Stimulated activated CD4-positive, alpha-beta T cell treated with anti-CD3 and anti-CD28 coated beads, Interleukin-1b, Interleukin-23, amount 100 ng/mL, for 1 hour (primary cell): ENCODE measurements at places on chromosomes 6 and 20.

GRCh38 chr6:24445704-24446103 is 43.0 kb downstream of the MRS2 start:
- no peak for DNase-seq

- DNase-seq = no peak
Observed at GRCh38 chr6:2639896-2640295, 110.8 kb downstream of the MYLK4 start.

GRCh38 chr6:44052419-44053023 is 74.7 kb downstream of the MRPL14 start:
- DNase-seq = no peak

GRCh38 chr6:149464411-149464810 is 20.4 kb downstream of the ZC3H12D start:
- DNase-seq = no peak

DNA sequence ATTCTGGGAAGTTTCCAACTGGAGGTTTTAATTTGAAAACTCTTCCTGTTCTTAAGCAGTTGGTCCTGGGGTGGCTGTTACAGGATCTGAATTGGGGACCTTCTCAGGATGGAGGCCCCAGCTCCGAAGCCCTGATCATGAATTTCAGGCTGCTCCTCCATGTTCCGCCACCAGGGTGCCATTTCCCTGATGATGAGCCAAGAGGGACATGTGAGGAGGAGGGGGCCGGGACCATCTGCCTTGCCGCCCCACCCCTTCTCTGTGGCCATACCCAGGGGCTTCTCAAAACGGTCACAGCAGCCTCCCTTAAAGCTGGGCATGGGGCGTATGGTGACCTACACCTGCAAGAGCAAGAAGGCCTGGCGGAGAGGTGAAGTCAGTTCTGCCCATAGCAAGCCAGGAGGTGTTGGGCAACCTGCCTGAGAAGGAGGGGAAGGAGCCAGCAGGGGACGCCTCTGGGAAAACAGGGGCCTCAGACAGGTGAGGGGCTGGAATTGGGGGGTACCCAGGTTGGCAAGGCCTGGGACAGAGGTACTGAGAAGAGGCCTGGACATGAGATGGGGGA is 3.6 kb upstream of the BAK1 start:
- DNase-seq = no peak

DNA sequence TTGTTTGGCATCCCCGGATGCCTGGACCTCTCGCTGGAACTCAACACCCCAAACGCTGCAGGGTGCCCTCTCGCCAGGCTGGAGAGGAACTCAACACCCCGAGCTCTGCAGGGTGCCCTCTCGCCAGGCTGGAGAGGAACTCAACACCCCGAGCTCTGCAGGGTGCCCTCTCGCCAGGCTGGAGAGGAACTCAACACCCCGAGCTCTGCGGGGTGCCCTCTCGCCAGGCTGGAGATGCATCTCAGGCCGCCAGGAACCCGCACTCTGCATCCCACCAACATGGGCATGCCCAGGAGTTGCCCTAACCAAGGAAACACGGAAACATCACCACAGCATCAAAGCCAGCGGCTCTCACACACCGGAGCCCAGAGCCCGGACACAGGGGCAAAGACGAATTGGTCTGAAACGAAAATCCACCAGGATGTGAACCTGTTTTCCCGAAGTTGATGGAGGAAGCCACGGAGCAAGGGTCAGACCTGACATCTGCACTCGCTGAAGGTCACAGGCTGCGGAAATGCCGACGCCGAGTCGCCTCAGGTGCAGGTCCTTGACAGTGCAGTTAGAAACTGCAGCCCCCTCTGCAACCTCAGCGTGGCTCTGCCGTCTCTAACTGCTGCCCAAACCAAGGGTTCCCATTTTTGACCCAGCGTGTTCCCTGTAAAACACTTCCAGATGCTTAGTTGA is 37.5 kb downstream of the DLL1 start:
- no peak for DNase-seq

DNA sequence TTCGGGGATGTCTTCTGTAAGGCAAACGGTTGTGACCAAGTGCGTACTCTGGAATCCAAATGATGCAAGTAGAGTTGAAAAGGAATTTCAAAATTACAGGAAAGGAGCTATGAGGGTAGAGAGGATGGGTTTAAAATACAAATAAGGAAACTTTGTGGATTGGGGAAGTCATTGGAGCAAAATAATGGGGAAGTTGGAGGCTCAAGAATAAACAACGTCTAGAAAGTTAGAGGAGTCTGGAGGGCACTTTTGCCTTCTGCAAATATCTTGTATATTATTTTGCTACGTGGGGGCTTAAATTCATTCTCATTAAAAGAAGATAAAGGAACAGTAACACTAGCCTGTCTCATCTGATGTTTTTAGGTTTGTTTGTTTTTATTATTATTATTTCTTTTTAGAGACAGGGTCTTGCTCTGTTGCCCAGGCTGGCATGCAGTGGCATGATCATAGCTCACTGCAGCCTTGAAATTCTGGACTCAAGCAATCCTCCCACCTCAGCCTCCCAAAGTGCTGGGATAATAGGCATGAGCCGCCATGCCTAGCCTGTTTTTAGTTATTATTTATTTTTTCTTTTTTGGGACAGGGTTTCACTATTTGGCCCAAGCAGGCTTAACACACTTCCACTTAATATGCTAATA is 55.0 kb upstream of the TNFAIP3 start:
- no peak for DNase-seq

DNA sequence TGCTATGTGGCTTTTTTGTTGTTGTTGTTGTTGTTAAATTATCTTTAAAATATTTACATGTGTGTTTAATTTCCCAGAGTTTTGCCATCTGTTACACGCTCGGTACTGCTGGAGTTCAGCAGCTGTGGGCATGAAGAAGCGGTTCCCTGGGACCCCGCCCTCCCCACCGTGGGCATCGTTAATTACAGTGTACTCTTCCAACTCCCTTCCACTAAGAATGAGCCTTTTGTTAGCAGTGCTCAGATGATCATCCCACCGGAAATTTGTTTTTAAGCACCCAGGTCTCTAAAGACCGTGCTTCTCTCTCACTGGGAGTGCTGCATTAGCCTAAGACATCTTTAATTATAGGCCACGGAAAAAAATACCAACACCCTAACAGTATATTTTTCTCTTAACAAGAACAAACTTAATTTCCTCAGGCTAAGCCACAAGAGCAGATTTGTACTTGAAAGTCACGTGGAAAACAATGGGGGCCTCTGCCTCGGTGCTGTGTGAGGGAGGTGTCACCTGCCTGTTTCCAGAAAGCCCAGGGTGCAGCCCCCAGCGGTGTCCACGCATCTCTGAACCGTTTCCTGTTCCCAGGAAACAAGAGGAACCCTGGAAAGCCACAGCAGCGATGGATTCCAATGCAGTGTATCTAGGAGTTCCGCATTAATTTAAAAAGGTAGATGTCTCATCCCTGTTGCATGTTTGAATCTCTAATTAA is 113.3 kb upstream of the FRMD1 start:
- DNase-seq = no peak

- DNase-seq = no peak
Observed at GRCh38 chr6:37289931-37290330, 32.0 kb upstream of the TMEM217 start.

- DNase-seq = no peak
Observed at GRCh38 chr6:139764498-139764986, 390.1 kb upstream of the CITED2 start.

DNA sequence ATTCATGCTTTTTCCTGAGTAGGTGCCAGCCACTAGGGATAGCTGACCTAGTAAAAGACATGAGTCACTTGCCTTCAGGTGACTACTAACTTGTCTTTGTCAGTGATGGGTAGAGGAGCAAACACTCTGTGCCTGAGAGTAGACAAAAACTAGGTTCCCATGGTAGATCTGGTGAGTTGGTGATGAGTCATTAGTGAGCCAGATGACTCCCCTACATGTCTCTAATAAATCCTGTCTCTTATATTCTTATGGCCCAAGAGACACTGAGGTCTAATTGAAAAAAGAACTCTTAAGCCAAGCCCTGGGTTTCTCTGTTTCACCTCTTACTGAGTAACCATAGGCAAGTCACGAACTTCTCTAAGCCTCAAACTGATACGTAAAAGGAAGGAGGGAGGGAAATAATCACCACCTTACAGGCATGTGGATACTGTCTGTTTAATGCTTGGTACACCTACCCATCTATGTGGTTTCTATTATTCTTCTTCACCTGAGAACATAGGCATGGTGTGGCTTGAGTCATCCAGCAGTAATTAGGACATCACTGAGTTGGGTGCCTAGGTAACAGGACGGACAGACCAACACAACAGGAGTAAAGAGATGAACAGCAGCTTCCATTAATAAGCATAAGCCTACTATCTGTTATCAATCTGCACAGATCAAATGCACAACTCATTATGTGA is 20.3 kb downstream of the TTPAL start:
- DNase-seq = no peak

DNA sequence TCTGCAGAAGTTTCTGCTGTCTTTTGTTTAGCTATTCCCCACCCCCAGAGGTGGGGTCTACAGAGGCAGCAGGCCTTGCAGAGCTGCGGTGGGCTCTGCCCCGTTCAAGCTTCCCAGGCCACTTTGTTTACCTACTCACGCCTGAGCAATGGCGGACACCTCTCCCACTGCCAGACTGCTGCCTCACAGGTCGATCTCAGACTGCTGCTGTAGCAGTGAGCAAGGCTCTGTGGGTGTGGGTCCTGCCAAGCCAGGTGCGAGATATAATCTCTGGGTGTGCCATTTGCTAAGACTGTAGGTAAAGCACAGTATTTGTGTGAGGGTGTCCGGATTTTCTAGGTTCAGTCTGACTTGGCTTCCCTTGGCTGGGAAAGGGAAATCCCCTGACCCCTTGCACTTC is 23.6 kb upstream of the ZNF337 start:
- DNase-seq = no peak

GRCh38 chr6:99431901-99432300 is 6.8 kb upstream of the PNISR start:
- no peak for DNase-seq

DNA sequence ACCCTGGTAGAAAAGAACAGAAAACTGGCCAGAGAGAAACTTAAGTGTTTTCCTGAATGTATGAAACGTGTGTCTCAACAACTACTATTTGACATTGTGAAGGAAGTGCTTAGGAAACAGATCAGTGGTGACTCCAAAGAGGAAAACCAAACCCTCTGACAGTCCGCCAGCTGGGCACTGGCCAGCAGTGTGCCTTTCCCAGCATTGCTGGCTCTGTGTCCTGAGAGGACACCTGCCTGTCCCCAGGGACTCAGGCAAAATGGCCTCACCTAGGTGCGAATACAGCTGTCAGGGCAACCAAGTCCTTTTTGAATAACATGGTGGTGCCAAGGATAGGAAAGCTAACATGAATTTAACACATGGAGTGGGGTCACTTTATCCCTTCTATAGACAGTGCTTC is 72.5 kb downstream of the NDUFAF5 start:
- DNase-seq = no peak

- no peak for DNase-seq
Observed at GRCh38 chr20:64058536-64058935, 4.5 kb upstream of the TCEA2 start.

- DNase-seq = no peak
Observed at GRCh38 chr20:40875116-40876085, 153.2 kb upstream of the TOP1 start.

DNA sequence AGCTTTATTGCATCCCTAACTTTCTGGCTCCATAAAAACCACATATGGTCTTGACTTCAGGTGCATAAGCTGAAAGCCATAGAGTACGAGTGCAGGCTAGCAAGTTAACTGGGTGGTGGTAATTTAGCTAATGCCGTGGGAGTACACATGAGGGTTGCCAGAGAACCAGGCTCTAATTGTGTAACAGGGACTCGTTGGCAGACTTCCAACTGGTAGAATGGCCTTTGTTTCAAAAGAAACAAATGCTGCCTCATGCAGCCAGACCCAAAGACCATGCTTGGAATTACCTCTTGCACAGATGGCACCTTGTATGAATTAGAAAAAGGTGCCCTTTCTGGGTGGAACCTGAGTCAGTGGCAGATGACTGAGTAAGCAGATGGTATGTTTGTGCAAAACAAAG is 73.2 kb downstream of the LY86 start:
- no peak for DNase-seq

GRCh38 chr6:155314773-155315515 is 660 bp upstream of the TFB1M start:
- no peak for DNase-seq

- no peak for DNase-seq
Observed at GRCh38 chr20:3464166-3464565, 6.7 kb upstream of the ATRN start.

DNA sequence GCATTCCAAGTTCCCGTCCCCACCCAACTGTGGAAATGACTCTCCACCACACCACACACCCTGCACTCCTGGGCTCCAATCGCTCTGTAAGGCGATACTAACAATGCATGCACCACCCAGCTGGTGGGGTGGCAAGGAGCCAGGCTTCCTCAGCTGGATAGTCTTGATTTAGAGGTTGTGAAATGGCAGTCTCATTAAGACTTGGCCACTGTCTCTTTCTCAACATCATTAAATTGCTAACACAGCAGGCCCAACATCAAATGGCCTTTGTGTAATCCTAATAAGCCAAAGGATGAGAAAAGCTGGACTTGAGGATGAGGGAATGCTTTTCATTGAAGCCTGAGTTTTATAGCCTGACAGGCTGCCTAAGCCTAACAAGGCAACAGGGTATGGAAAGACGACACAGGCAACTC is 223.7 kb downstream of the GMDS start:
- no peak for DNase-seq

DNA sequence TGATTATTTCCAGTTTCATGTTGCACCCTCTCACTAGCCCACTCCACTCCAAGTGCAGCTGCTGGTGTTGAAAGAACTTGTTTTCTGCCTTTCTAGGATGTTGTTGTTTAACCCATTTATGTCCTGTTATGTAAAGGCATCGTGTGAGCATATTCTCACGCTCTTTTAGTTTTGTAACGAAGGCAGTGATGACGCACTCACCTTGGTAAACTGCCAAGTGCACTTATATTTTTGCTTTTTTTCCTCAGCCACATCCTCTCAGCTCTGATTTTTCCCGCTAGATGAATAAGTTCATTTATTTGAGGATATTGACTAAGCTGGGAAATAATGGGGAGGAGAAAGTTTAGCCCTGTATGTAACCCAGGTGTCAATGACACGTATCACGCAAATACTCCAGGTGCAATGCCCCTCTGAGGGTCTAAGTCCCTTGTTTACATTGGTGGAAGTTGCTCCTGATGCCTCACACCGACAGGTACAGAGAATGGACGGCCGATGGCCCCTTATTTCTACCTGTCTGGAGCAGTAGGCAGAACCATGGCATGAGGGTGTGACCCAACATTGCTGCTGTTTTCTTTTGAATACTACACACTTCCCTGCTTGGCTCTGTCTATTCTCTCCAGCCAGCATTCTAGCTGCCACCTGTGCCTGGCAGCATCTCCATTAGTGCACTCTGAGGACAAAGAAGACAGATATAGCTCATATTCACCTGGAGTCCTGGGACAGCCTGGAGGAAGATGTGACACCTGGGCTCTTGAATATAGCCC is 132.7 kb upstream of the SLC24A3 start:
- DNase-seq = no peak
